T-helper 17 cell (primary cell): ENCODE measurements at places on chromosomes 11 and 22.

DNA sequence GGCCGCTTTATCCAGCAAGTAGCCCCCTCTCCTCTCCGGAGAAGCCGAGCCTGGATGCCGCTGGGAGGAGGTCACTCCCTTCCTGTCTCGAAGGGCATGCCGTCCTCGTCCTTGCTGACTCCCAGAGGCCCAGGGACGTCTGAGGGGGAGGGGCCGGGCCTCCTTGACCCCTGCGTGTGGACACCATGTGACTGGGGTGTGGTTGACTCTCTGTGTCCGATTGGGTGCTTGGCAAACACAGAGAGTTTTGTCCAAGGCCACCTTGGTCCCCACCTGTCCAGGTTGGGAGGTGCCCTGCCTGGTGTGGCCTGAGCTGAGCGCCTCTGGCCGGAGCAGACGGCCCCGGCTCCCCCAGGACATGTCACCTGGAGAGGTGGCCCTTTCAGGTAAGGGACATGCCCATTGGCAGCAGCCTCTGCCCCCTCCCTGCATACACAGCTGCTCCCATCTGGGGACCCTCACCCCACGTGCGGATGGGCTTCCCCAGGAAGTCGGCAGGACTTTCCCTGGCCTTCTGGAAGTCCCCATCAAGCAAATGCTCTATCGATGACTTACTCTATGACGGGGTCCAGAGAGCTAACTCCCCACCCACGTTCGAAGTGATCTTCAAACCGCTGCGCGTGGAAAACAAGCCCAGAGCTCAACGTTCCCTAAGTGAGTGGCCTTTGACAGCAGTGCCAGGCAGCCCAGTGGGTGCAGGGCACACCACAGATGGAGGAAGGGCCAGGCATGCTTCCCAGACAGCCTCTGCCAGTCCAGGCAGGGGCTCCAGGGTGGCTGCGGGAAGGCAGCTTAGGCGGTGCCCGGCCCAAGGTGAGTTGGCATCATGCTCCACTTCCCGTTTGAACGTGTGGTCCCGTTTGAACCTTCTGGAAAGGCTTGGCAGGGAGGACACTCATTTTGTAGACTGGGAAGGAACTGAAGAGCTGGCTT lies at the start of gene SMIM38:
Gene SMIM38, plus strand, starts transcription at position 634 of the 933 bp plus-strand sequence. CDS start 1,912 bp downstream, outside the sequence.
- no peak within 1 kb of the TSS for H3K4me3 ChIP-seq
- H3K4me1 ChIP-seq, result no peaks in the 10 kb centered on the region
- H3K27me3 ChIP-seq, result peaks cover 37% of the 10 kb centered on the region
- H3K27ac ChIP-seq, result no peak within 1 kb of the TSS
- no peaks in the 10 kb centered on the region for H3K36me3 ChIP-seq
- DNase-seq, result no peak

DNA sequence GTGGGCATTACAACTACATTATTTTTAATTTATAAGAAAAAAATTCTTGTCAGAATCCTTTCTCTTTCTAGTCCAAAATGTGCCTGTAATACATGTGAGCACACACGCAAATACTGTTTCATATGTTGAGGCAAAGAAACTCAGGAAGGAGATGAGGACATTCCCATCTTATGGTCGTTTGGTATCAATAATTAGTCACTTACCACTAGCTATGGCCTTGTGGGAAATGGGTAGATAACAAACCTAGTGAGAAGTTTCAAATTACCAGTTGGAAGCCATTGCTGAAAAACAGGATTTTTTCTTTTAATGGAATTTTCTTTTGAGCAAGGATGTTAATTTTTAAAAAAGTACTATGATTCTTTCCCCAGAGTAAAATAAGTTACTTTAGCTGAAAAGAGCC lies 25.7 kb downstream of the AMOTL1 start:
- peaks cover 27% of the 10 kb centered on the region for H3K27me3 ChIP-seq
- no peak overlapping the region for H3K27ac ChIP-seq
- no peak for DNase-seq

GRCh38 chr11:100942016-100942415 lies 187.6 kb downstream of the PGR start:
- no peaks in the 10 kb centered on the region for H3K4me1 ChIP-seq
- H3K27me3 ChIP-seq, result no peaks in the 10 kb centered on the region
- no peak overlapping the region for H3K27ac ChIP-seq
- no peak for DNase-seq
- H3K4me3 ChIP-seq, result no peak overlapping the region

DNA sequence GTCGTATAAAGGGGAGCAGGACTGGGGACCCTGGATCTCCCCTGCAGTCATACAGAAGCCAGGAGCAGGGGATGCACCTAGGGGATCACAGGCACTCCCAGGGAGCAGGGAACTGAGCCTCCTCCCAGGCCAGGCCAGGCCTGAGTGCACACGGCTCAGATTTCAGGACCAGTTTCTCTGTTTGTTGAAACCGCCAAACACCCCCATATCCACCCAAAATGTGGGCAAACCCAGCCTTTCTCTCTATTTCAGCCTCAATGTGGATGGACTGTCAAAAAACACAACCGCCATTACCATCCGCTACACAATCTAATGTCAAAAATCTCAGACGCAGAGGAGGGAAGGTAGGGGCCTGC lies 17.5 kb downstream of the MN1 start:
- H3K36me3 ChIP-seq, result no peaks in the 10 kb centered on the region
- H3K27me3 ChIP-seq, result peaks cover 58% of the 10 kb centered on the region
- no peak overlapping the region for H3K4me3 ChIP-seq
- H3K4me1 ChIP-seq, result peaks cover 3% of the 10 kb centered on the region

GRCh38 chr22:22977479-22978200 lies 90.0 kb downstream of the IGLL5 start:
- no peak overlapping the region for H3K4me3 ChIP-seq
- DNase-seq, result no peak
- H3K4me1 ChIP-seq, result no peaks in the 10 kb centered on the region
- H3K27me3 ChIP-seq, result peaks cover 33% of the 10 kb centered on the region
